ENCODE measurements at places on chromosomes 2 and 18. TPM values are rescaled to one million over a fixed set of nuclear protein-coding genes. Genes with fewer than 3 reads are reported as not detected.
A peak's percentile ranks its signal among the peaks of the same experiment; 100 is the strongest.

DNA sequence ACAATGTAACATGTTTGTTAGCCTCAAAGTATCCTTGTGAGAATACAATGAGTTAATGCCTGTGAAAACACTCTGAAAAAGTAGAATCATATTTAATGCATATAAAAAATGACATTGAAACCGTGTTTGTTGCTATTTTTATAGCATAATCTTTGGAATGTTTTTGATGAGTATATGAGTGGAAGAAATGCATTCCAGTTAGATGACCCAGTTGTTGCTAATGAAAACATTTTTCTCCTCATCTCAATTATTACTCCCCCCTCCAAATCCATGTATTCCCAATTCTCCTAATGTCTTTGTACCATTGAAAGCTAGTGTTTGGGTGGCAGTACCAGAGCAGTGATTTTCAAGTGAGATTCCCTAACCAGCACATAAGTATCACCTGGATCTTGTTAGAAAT lies 67.1 kb upstream of the DSEL start:
- DNase-seq = peak; percentile 10

GRCh38 chr2:37637985-37638384 lies 33.5 kb downstream of the CDC42EP3 start:
- DNase-seq = no peak

Gene LYPD6
- 2.4 TPM for polyA plus RNA-seq

Gene CRYGC
- polyA plus RNA-seq = not detected
